Hematopoietic multipotent progenitor cell treated with erythropoietin and hydrocortisone succinate and interleukin-3 and kit ligand, for 4 days (in vitro differentiated cells): ENCODE measurements at places on chromosomes 13 and 19.

GRCh38 chr19:5865772-5866171 is 4.6 kb downstream of the FUT5 start:
- no peak for DNase-seq

GRCh38 chr19:51511353-51511752 is 9.8 kb upstream of the SIGLEC12 start:
- peak; percentile 52 for DNase-seq

- no peak for DNase-seq
These were observed 391.9 kb downstream of the IRS2 start for GRCh38 chr13:109394311-109394988.

- no peak for DNase-seq
These were observed 621 bp upstream of the TGDS start for GRCh38 chr13:94596575-94596971.

DNA sequence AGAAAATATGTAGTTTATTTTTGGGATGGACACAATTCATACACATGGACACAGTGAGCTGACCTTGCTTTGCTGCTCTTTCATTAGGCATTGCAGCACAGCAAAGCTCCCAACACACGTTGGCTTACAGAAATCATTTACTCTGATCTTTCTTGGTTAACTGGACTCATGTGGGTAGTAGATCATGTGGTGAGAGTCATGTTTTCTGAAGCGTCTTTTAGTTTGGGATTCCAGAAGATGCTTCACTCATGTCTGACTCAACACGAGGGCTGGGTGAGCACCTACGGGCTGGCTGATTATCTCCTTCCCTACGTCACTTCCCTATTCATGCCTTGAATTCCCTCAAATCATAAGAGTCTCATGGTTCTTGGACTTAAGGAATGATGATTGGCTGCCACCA is 12.1 kb upstream of the LGALS16 start:
- DNase-seq, result no peak

GRCh38 chr19:43675269-43675879 is 5.4 kb upstream of the PLAUR start:
- no peak for DNase-seq

DNA sequence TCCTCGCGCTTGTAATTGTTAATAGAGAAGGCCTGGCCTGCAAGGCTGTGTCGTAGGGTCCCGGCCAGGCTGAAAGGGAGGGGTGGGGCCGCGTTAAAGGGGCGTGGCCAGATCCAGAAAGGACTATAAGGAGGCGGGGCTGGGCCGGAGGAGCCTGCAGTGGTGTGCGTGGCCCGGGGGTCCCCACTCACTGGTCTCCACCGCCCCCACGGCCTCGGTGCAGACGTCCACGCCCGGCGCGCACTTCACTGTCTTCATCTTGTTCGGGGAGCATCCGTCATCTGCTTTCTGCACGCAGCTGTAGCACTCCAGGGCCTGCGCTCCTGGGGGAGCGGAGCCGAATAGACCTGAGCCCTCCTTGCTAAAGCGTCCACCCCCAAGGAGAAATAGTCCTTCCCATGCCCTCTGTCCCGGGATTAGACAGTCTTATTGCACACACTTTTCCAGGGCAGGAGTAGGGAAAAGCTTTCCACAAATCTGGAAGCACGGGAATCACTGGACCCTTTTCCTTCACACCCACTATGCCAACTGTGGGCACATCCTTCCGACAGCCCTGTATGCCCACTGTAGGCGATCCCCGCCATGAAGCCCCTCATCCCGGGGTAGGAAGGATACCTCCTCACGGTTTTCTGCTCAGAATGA is 1.2 kb downstream of the LYPD3 start:
- no peak for DNase-seq

GRCh38 chr13:93700115-93700514 is 473.5 kb downstream of the GPC6 start:
- DNase-seq, result no peak

GRCh38 chr19:10796653-10797052 is 39.4 kb downstream of the TMED1 start:
- DNase-seq, result no peak

- DNase-seq, result peak; percentile 34
These were observed 1.4 kb downstream of the LENG9 start for GRCh38 chr19:54462047-54462654.

DNA sequence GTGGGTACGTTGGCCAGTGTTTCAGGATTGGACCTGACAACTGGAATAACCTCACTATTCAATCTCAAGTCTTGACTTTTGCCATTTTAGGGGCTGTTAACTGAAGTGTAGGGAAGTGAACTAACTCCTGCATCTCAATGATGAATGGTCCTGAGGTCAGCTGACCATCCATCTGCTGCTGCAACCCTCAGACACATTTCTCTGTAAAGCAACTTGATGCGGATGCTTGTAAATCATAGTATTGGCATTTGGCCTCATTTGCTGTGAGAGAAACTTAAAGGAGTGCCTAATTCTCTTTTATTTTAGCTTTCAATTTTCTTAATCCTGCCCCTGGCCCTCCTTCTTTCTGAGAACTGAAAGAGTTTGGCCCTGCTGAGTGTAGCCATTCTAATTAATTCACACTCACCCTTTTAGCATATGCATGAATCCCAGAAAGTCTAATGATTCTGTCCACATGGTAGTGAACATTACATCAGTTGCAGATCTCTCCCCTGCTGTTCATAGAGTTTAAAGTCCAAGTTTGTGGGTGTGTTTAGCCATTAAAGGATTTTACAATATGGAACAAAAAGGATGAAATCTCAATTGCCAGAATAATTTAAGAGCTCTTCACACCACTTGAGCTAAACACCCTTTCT is 1531.4 kb upstream of the SLC10A2 start:
- no peak for DNase-seq

DNA sequence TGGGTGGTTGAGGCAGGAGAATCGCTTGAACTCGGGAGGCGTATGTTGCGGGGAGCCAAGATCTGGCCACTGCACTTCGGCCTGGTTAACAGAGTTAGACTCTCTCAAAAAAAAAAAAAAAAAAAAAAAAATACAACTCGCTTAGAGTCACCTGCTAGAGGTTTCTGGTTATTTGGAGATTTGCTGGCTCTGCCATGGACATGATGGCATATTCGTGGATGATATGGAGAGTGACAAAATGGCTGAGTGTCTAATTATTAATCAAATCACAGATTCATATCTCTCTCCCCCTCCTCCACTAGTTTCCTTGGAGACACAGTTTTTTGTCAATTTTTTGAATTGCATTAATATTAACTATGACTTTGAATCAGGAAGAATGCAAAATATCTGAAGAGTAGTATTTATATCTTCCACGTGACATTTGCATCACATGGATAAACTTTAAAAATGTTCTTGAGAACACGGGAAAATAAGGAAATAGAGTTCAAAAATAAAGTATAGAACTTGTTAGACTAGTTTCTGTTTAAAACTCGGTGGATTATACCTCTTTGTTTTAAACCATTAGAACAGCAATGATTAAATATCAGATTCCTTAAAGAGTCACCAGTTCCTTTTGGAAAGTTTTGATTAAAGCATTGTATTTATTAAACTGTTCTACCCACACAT is 47.8 kb downstream of the KLF5 start:
- no peak for DNase-seq
